ENCODE measurements at places on chromosomes 3 and 15.

DNA sequence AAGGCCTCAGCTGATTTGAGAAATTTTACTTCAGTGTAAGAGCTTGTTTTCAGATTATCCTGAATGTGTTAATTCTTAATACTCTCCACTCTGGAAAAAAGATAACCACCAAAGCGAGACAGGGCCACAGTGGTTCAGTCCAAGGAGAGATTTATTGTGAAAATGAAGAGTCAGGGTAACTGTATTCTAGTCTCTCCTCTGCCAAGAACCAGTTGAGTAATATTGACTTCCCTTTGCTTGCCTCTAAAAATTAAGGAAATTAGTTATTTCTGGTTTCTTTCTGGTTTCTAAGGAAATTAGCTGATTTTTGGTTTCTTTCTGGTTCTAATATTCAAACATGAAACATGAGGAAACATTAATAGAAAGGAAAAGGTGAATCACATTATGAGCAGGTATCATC, 34.9 kb downstream of the PPP1R2 start:
- no peak for DNase-seq

DNA sequence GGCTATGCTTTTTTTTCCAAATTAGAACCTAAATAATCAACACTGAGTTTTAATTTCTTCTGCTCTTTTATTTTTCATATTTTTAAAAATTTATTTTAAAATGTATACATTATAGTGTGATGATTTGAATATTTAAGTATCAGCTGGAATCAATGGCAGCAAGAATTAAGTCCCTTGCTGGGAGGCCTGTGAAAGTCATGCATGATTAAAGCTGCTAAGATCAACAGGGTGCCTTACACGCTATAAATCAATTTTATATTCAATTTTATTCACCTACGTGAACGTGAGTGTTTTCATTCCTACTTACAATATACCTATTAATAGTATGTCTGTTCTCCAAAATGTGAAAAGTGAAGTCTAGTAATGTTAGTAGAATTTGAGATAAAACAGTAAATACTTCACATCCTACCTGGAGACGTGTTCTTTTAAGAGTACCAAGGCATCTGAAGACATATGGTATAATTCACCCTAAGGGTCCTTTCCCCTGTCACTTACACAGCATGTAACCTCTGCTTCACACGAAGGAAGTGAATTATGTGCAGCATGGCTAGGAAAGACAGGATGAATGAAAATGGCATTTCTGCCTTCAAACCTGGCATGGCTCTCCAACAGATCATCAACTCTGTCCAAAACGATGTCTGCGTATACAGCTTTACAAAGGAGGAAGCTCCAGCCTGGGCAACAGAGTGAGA, 640.4 kb upstream of the ROBO1 start:
- DNase-seq = no peak

DNA sequence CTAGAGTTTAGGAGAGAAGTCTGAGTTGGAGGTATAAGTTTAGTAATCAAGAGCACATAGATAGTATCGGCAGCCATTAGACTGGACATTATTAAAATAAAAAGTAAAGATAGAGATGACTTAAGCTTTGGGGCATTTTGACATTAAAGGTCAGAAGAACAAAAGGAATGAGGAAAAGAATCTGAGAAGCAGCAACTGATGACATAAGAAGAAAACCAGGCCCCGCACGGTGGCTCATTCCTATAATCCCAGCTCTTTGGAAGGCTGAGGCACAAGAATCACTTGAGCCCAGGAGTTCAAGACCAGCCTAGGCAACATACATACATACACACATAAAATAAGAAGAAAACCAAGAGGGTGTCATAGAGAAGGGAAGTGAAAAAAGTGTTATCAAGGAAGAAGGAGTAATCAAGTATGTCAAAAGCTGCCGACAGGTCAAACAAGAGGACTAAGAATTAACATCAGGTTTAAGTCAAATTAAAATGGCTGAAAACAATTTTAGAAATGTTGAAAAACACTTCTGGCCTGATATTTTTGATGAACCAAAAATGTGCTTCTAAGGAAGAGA, 38.9 kb downstream of the ACAP2 start:
- no peak for DNase-seq

- no peak for DNase-seq
Observed at GRCh38 chr3:77146004-77146403, 106.1 kb downstream of the ROBO2 start.

- no peak for DNase-seq
Observed at GRCh38 chr15:85404176-85404917, 23.9 kb downstream of the AKAP13 start.

GRCh38 chr15:84656972-84657371, 1.0 kb downstream of the NMB start:
- DNase-seq = no peak

DNA sequence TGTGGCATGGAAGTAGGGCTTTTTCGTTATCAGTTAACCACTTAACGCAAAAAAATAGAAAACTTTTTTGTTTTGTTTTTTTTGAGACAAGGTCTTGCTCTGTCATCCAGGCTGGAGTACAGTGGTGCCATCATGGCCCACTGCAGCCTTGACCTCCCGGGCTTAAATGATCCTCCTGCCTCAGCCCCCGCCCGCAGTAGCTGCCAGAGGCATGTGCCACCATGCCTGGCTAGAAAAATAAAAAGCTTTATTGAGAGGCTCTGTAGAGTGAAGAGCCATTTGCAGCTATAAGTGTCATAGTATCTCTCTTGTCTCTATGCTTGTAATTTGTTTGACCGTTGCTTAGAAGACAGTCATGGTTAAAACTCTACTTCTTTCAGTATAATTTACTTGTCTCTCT, 13.5 kb downstream of the PPP4R2 start:
- no peak for DNase-seq

- DNase-seq = no peak
Observed at GRCh38 chr3:32886911-32887310, 64.5 kb upstream of the CCR4 start.
